ENCODE measurements at places on chromosomes 3 and 15. TPM values are rescaled to one million over a fixed set of nuclear protein-coding genes. Genes with fewer than 3 reads are reported as not detected.

The DISP2 gene
- 0.92 TPM for polyA plus RNA-seq

The GALNT15 gene
- polyA plus RNA-seq, result 2.1 TPM

The ATP13A5 gene
- polyA plus RNA-seq, result not detected

DNA sequence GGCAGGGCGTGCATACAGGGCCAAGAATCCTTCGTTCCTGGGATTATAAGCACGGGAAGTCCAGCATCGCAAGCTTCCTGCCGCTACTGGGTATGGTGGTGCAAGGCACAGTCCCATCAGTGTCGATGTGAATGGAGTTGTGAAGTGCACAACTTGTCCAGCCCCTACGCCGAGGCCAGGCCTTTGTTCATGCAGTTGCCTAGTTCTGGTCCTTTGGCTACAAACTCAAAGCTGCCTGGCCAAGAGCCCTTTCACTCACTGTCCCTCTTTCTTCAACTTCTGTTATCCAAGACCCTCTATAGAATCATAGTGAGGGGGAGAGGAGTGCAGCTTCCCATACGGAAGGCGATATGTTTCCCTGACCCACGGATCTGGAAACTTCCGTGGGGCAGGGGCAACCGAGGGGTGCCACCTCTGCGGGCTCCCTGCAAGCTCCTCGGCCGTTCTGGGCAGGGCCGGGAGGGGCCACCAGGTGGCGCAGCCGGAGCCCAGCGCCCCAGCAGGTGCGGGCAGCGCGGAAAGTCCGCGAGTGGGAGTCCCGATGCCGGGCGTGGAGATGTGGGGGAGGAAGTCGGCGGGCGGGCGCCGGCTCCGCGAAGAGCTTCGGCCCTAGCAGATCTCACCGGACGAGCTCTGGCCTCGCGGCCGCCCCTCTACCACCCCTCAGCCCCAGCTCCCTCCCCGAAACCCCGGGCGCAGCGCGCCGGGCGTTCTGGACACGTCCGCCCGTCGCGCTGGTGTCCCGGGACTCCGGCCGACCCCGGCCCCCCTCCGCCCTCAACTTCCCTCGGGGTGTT, 693 bp downstream of the RASGRP1 start:
- no peak for DNase-seq

DNA sequence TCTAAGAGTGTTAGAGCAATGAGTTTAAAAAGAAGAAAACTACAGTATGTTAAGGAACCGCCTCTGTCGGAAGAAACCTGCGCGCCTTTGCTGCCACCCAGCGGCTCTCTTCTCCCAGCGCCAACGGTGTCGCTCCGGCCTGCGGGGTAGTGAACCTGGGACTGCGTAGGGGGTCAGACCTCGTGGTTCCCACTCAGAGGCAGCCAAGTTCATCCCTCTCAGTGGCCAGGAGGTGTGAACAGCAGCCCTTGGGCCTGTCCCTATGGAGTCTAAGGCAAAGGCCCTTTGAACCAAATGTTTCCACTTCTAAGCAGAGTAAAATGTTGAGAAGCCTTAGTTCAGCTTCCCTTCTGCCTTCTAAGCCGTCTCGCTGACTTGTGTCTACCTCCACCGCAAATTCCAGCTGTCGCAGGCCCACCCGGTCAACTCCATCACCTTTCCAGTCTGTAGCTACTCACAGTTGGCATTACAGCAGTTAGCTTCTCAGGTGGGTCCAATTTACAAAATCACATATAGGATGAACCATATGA, 980 bp upstream of the RAB27A start:
- DNase-seq, result peak; percentile 81

- no peak for DNase-seq
These were observed 585.6 kb downstream of the TBL1XR1 start for GRCh38 chr3:176611703-176612102.

- no peak for DNase-seq
These were observed 16.9 kb downstream of the THBS1 start for GRCh38 chr15:39597751-39598185.

- no peak for DNase-seq
These were observed 795.8 kb downstream of the OTOL1 start for GRCh38 chr3:162292409-162292808.

DNA sequence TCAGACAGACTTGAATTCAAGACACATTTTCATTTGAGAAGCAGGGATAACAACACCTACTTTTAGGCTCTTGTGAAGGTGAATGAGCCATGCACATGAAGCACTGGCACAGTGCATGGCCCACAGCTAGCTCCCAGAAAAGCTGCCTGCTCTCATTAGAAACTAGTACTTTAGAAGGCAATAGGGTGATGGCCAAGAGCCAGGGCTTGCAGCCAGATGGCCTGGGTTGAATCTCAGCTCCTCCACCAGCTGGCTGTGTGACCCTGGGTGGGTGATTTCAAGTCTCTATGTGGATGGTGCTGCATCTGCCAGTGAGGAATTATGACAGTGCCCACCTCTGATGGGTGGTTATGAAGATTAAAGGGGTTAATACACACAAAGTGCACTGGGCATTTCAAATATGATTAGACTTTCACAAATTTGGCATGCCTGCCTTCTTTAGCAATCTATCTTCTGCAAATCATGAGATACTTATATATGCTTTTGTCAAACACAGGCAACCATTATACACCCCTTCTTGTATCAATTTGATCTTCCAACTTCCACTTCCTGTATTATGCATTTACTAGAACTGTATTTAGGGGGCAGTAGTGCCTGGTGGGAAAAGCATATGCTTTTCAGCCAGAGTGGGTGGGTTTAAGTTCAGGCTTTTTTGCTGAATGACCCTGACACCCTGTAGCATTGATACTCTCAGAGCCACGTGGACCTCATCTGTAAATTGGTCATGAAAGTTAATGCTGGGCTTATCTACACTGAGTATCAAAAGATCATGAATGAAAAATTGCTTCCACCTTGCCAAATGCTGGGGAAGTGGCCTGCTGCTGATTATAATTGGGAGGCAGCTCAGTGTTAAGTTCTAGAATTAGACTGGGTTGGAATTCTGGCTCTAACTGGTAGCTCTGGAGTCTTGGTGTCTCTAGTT, 34.7 kb upstream of the RBP1 start:
- no peak for DNase-seq

GRCh38 chr15:29098652-29099051, 171.0 kb downstream of the NSMCE3 start:
- DNase-seq, result no peak

DNA sequence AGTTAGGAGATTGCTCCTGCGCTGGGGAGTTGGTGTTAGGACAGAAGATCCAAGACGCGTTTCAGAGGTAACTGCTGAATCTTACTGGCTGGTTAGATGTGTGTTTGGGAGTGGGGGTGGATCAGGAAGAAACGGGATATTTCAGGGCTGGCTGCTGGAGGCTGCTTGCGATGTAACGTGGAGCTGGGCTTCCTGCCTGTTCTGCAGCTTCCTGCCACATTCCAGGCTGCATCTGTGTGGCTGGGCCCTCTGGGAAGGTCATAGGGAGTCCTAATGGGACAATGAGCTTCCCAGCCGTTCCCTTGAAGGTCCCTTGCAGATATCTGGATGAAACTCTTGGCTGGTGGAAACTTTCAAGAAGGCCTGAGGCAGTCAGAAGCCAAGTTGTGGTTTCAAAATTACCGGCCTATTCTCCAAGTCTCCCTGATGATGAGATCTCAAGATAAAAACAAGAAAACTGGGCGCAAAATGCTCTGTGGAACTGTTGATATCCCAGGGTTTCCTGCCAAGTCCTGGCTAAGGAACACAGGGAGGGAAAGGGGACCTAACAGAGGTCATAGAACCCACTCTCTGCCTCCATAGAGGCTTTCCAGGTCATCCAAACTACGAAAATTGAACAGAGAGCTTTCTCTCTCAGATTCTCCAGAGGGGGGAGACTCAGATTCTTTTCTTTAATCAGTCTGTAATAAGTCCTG, 67.0 kb downstream of the NOX5 start:
- no peak for DNase-seq

- DNase-seq, result no peak
These were observed 99.9 kb upstream of the MLF1 start for GRCh38 chr3:158470944-158471638.

- DNase-seq, result no peak
These were observed 467.3 kb downstream of the SHQ1 start for GRCh38 chr3:72380711-72381493.

- no peak for DNase-seq
These were observed 15.6 kb downstream of the MTHFS start for GRCh38 chr15:79881254-79881653.

DNA sequence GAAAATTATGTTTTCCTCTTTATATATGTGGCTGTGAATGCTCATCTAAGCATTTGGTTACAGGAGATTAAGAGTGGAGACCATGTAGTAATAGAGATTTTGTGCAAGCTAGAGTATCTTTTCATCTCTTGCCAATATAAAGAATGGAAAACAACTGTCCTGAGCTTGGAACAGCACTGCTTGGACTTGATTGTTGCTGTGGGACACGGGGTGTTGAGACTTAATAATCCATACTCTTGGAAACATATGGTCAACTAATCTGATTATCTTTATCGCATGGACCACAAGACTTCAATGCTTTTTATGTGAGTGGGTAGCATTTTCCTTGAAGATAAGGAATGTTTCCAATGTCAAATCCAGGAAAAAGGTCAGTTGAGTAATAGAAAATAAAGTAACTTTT, 806.3 kb downstream of the DIPK2A start:
- no peak for DNase-seq
